ENCODE measurements at places on chromosomes 12 and 14.

GRCh38 chr12:32448586-32448985, 49.2 kb downstream of the FGD4 start:
- no peak for DNase-seq

DNA sequence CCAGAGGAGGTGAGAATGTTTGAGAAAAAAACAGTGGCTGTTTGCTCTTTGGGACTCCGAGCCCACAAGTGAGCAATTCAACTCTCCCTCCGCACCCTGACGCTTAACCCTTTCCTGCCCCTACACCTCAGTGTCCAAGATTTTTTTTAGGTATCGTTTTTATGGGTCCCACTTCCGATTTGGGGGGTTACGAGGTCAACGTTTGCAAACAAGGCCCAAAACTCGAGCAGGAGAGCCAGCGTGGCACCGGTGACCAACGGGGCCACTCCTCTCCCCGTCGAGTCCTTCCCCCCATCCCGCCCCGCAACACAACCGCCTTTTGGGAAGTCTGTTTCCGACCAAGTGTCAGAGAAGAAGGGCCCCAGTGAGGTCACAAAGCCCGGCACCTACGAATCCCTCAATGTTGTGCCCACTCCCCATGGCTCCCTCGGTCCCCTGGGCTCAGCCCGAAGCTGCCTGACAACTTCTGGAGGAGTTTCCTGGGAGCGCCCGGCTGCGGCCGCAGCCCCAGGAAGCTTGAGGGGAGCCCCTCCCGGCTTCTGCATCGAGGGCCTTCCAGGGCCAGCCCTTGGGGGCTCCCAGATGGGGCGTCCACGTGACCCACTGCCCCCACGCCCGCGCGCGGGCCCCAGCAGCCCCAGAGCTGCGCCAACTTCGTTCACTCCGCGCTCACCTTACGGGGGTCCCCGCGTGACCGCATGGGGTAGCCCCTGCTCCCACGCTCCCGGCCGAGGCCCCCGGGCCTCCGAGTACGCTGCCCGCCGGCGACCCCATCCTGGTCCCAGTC, 1.2 kb downstream of the CDK2AP1 start:
- DNase-seq: no peak

DNA sequence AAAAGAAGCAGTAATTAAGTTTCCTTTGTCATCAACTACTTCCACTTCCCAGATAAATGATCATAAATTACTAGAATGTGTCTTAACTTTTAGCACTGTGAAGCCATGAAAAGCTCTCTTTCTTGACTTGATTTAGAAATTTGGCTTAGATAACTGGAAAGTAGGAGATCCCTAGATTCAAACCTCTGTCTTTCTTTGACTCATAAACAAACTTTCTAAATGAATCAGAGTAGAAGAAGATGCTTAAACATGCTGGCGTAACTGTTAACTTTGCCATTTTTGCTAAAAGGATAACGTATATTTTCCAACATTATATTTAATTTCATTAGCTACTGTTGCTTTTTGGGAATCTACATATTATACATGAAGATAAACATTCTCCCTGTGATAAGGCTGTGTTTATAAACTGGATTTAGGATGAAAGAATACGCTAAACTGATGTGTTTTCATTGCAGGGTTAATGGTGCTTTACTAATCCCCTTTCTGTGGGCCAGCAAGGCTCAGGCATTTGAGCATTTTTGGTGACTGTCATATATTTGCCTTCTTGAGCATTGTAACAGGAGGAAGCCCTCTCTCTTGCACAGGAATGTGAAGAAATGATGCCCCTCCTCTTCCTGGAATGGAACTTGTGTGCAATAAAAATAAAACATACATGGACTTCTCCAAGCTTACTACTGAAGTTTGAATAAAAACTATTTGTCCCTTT, 301.4 kb downstream of the BMP4 start:
- no peak for DNase-seq

DNA sequence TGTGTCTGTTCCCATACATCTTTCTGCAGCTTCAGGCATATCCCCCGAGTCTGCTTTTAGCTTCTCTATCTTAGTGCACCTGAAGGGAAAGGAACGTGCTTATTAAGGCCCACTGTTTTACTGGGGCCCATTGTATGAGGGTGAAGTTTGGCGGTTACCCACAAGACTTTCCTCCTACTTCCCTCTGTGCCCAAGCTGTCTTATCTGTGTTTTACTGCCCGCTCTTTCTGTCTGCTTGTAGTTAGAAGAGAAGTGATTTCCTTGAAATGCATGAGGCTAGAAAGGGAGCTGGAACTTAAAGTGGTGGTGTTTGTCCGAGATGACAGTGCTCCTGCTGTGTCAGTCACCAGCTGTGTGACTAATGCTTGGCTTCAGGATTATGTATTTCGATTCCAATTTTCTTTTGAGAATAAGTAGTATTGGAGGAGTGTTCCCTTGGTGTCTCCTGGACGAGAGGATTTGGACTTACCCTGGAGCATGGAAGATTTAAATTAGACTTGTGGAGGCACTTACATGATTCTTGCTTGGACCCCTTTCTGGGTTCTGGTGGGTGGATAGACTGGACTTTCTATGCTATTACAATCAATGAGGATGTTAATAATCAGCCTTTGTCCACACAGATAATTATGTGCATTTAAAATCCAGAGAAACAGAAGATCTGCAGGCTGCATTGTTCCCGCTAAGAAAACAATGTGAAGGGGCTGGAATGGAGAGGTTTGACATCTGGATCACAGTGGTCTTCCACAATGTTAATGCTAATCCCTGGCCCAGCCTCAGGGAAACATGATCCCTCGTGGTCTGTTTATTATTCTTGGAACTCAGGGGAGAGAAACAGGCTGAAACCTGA, 13.9 kb upstream of the KRT86 start:
- DNase-seq: no peak

- DNase-seq: no peak
Observed at GRCh38 chr14:103207388-103208072, 84.3 kb downstream of the TNFAIP2 start.

GRCh38 chr12:53258541-53259539, 9.3 kb upstream of the ESPL1 start:
- DNase-seq: no peak

GRCh38 chr12:47247418-47247817, 167.7 kb upstream of the AMIGO2 start:
- no peak for DNase-seq

- no peak for DNase-seq
Observed at GRCh38 chr12:62846491-62846890, 88.5 kb downstream of the PPM1H start.

GRCh38 chr12:126907900-126908764, 1358.8 kb upstream of the TMEM132C start:
- no peak for DNase-seq

DNA sequence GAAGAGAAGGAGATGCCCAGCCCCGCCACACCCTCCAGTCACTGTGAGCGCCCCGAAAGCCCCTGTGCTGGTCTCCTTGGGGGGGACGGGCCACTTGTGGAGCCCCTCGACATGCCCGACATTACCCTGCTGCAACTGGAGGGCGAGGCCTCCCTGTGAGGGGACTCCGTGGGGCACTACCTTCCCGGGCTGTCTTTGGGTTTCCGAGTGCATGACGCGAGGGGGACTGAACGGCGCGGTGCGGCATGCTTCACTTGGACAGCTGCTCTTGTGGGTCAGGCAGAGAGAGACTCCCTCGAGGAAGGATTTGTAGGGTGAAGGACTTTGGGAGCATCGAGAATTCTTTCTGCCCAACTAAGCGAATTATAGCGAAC, 1.1 kb downstream of the CCDC184 start:
- DNase-seq: no peak

- DNase-seq: no peak
Observed at GRCh38 chr14:102789349-102789748, 12.1 kb downstream of the TRAF3 start.

- DNase-seq: no peak
Observed at GRCh38 chr12:74820324-74820723, 282.7 kb downstream of the ATXN7L3B start.

All from NCI-H2081 treated with DMSO at 0.1 percent for 48 hours (cell line).